Endothelial cell (in vitro differentiated cells): ENCODE measurements at places on chromosomes 1 and 21. TPM values are rescaled to one million over a fixed set of nuclear protein-coding genes. Genes with fewer than 3 reads are reported as not detected.

The GFI1 gene
- 0.26 TPM for total RNA-seq

- no peak overlapping the region for H3K27ac ChIP-seq
- H3K36me3 ChIP-seq: no peaks in the 10 kb centered on the region
- H3K4me3 ChIP-seq: no peak overlapping the region
- no peaks in the 10 kb centered on the region for H3K27me3 ChIP-seq
Observed at GRCh38 chr1:98887507-98887906, 117.2 kb downstream of the PLPPR5 start.

The TRIM45 gene
- 7.0 TPM for total RNA-seq

DNA sequence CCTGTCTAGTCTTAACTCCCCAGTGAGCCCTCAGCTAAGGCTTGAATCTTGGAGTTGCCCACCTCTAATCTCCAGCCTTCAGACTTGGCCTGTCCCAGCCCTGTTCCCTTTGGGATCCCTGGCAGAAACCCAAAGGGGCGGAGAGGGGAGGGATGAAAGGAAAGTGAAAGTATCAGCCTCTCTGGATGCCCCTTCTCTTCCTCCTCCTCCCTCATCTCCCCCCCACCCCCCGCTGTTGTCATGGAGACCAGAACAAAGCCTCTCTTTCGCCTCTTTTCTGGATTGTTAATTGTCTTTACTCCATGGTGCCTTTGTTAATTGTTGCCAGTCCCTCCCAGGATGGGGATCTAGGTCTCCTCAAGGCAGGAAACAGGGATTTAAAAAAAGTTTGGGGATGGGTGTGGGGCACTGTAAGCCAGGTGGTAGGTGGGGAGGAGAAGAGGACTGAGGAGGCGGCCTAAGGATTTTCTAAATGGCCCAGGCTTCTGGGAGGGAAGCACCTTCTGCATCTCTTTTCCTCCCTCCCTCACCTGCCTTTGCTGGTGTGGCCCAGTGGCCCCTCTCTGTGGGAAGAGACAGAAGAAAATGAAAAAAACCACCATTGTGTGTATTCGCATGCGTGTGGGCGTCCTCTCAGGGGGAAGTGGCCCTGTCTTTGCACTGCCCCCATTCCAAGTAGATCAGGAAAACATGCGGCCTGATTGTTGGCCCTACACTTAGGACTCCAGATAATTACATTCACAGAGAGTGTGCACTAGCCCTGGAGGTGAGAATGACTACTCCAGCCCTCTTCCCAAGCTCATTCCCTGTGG is 7.5 kb upstream of the SOX13 start:
- peaks cover 3% of the 10 kb centered on the region for H3K27me3 ChIP-seq
- DNase-seq: no peak
- peaks cover 5% of the 10 kb centered on the region for H3K36me3 ChIP-seq
- peaks cover 24% of the 10 kb centered on the region for H3K4me1 ChIP-seq
- H3K27ac ChIP-seq: peak overlapping the region; percentile 88

DNA sequence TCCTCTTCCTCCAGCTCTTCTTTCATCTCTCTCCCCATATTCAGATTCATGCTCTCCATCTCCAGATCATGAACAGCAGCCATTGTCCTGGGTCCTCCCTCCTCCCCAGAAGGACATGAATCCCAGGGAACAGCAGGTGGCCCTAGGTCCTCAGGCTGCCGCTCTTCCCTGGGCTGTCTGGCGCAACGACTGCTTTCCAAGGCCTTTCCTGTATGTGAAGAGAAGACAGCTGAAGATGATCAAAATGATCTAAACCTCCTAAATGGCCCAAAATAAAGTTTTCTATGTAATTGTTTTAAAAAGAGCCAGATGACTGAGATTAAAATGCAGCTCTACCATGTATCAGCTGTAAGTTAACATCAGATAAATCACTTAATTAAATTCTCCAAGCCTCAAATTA is 22.5 kb downstream of the RHBDL2 start:
- H3K4me1 ChIP-seq: no peaks in the 10 kb centered on the region
- no peak overlapping the region for H3K4me3 ChIP-seq
- no peaks in the 10 kb centered on the region for H3K36me3 ChIP-seq
- H3K27ac ChIP-seq: no peak overlapping the region
- no peak for DNase-seq
- H3K27me3 ChIP-seq: peaks cover 5% of the 10 kb centered on the region

DNA sequence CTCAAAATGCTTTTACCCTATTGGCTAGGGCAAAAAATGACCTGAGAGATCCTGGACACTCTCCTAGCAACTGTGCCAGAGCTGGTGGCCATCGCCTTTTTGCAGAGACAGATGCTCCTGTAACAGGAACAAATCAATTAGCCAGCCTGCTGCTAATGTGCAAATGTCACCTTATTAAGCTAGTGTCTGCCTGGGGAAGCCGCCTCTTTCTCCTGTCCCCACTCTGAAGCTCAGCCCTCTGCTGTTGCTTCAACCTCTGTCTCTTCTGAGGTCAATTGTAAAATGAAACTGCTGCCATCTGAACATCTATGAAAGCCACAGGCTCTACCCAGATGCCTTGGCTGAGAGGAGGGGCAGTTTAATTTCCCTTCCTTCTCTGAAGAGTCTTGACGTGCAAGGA is 85.5 kb upstream of the CACNA1E start:
- H3K36me3 ChIP-seq: no peaks in the 10 kb centered on the region
- DNase-seq: no peak
- H3K27me3 ChIP-seq: no peaks in the 10 kb centered on the region
- peaks cover under 1% of the 10 kb centered on the region for H3K4me1 ChIP-seq

DNA sequence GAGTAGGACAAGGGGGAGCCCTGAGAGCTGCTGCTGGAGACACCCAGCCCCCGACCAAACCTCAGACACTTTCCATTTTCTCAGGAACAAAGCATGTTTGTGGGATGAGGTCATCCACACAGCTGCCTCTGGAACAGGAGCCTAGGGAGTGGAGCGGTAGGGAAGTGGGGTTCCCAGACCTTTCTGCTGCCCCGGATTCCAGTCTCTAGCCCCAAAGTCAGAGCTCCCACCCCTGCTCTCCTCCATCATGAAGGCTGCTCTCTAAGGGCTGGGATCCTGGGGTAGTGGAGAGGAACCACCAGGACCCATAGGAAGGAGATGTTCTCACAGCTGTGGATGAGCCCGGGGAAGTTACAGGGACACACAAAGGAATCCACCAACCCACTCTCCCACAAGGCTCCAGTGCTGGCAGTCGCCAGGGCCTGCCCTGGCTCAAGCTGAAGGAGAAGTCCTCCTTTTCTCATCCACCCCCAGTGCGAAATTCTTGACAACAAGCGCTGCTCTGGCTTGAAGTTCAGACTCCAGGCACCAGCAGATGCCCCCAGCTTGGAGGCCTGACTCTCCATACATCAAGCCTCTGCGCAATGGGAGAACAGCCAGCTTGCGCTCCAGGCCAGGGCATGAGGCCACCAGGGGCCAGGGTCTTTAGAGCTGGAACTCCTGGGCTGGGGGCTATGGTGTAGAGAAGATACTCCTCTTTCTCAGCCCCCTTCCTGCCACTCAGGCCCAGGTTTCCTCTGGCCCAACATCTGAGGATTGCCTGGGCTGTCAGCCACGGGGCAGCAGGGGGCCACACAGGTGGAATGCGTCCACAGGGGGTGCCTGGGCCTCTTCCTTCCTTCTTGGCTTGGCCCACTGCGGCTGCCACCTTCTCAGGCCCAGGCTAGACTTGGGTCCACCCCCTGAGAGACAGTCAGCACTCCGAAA is 4.5 kb downstream of the FHL3 start:
- peaks cover 36% of the 10 kb centered on the region for H3K36me3 ChIP-seq
- DNase-seq: peak; percentile 51
- peak overlapping the region; percentile 100 for H3K27ac ChIP-seq
- peak overlapping the region; percentile 86 for H3K4me3 ChIP-seq
- H3K4me1 ChIP-seq: peaks cover 71% of the 10 kb centered on the region

The LCE3E gene
- not detected for total RNA-seq

DNA sequence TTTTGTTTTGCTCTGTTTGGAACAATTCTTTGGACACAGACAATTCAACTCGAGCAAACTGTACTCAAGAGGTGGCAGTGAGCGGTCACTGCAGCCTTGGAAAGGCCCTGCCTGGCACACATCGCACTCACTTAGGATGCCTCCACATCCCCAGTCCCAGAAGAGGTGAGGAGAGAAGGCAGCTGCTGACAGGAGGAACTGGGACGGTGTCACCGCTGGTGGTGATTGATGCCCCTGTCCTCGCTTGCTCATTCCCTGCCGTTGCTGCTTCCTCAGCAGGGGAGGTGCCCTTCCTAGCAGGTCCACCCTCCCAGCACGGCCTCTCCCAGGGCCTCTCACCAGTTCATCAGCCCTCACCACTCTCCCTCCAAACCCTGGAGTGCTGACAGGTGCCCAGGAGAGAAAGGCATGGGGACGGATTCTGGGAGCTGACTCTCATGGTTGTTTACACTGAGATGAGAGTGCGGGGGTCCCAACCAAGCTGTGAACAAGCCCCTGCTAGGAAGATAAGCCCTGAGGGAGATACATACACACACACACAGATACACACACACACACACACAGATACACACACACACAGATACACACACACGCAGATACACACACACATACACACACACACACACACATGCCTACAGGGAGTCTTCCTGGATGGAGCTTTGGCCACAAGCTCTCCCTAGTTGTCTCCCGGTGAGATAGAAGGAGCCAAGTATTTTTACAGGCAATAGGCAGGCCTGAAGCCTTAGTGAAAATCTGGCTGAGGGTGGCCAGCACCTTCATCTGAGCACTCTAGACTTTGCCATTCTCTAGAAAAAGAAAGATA is 101.1 kb downstream of the CDC7 start:
- H3K4me3 ChIP-seq: no peak overlapping the region
- DNase-seq: no peak
- H3K36me3 ChIP-seq: no peaks in the 10 kb centered on the region

DNA sequence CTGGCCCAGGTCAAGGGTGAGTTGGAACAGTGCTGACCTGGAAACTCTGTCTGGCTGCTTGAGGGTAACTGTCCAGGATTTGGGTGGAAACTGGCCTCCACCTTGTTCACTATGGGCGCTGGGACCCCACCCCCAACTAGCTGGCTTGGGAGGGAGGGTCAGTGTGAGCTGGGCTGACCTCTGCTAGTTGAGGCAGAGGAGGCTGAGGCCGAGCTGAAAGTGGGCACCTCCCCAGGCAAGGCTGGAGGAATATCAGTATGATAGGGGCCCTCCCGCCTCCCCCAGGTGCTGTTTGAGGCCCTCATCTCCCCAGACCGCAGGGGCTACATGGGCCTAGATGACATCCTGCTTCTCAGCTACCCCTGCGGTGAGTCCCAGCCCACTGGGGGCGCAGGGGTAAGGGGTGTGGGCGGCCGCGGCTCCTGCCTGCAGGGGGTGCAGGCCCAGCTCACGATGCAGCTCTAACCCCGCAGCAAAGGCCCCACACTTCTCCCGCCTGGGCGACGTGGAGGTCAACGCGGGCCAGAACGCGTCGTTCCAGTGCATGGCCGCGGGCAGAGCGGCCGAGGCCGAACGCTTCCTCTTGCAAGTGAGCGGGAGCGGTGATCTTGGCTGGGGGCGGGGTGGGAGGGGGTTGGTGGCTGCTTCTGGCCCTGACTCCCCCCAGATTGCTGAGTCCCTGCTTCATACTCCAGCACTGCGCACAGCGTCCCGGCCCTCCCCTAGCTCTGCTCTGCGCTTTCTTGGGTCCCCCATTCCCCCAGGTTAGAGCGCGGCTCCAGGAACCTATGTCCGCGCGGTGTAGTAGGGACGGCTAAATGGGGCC is 22.9 kb downstream of the PTPRU start:
- no peaks in the 10 kb centered on the region for H3K4me1 ChIP-seq
- H3K4me3 ChIP-seq: no peak overlapping the region
- H3K27me3 ChIP-seq: peaks cover 18% of the 10 kb centered on the region
- peak overlapping the region; percentile 1 for H3K27ac ChIP-seq

The CRYBG2 gene
- total RNA-seq: 1.4 TPM

The FALEC gene
- 1.2 TPM for total RNA-seq

The TMOD4 gene
- 1.1 TPM for total RNA-seq

- H3K27me3 ChIP-seq: no peaks in the 10 kb centered on the region
- no peak overlapping the region for H3K4me3 ChIP-seq
- no peak for DNase-seq
- H3K4me1 ChIP-seq: peaks cover 14% of the 10 kb centered on the region
Observed at GRCh38 chr1:165581926-165582325, 38.1 kb downstream of the LRRC52 start.

DNA sequence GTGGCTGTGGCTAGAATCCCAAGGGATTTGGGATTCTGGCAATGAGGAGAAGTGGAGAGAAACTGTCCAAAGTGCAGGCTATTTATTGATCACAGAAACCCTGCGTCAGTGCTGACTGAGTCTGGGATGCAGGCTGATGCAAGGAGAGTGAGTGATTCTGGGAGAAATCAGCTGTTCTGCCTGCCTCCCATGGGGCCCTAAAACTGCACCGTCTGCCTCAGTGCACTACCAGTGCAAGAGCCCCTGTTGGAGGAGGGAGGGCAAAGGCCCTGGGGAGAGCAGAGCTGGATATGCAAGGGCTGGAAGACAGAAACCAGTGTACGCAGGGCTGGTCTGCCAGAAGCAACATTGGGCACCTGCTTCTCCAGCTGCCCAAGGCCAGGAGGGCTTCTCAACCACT is 42.6 kb downstream of the C1orf198 start:
- no peak overlapping the region for H3K4me3 ChIP-seq
- no peaks in the 10 kb centered on the region for H3K36me3 ChIP-seq
- DNase-seq: no peak
- H3K4me1 ChIP-seq: no peaks in the 10 kb centered on the region
- no peak overlapping the region for H3K27ac ChIP-seq

DNA sequence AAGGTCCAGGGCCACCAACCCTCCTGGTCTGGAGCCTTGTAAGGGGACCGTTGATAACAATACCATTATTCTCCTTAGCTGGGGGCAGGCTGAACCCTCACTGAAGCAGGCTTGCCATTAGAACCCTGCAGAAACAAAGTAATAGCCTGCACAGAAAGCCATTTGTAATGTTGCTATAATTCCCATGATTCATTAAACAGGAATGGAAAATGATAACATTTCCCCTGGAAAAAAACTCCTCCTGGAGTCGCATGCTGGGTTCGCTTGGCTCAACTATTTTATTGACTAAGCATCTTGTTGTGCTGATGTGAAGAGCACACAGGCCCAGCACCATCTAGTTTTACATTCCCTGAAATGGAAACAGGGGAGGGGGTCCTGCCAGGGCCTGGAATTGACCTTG is 155.6 kb upstream of the CSF3R start:
- H3K4me1 ChIP-seq: no peaks in the 10 kb centered on the region
- no peak overlapping the region for H3K27ac ChIP-seq
- no peak overlapping the region for H3K4me3 ChIP-seq
- H3K36me3 ChIP-seq: no peaks in the 10 kb centered on the region
- H3K27me3 ChIP-seq: peaks cover 1% of the 10 kb centered on the region

DNA sequence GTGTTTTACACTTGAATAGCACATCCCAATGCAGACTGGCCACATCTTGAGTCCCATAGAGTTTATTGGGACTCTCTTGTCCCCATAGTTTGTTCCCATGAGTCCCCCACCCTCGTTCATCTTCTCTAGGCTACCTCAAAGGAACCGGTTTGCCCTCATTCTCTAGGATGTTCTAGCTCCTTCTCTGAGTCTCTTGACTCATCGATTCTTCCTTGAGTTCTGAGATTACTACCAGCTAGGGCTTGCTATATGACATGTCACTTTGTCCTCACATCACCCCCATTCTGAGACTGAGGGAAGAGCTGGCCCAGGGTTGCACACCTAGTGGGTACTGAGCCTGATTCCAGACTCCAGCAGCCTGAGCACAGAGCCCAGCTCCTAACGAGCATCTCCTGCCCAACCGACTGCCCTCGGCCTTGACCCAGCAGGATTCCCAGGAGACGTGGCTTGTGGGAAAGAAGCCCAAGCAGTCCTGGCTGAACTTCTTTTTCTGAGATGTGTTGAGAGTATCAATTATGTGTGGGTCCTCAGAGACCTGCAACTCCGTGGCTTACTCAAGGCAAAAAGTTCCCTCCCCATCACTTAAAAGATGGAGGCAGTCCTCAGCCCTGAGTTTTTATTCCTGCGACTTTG is 42.0 kb downstream of the TMEM51 start:
- peaks cover 14% of the 10 kb centered on the region for H3K4me1 ChIP-seq
- no peaks in the 10 kb centered on the region for H3K27me3 ChIP-seq
- H3K36me3 ChIP-seq: peaks cover 9% of the 10 kb centered on the region
- H3K27ac ChIP-seq: no peak overlapping the region

The GJA5 gene
- total RNA-seq: 189 TPM

The CR1L gene
- total RNA-seq: 48.0 TPM

The GBP4 gene
- total RNA-seq: 75.5 TPM
